Right lung (tissue), 10 donors: ENCODE measurements at places on chromosomes 12 and 14. TPM values are rescaled to one million over a fixed set of nuclear protein-coding genes. Genes with fewer than 3 reads are reported as not detected.

The ZC2HC1C gene
- polyA plus RNA-seq: 3.1 TPM

The DPPA3 gene
- polyA plus RNA-seq: not detected

The STON2 gene
- 13.6 TPM for polyA plus RNA-seq

- no peak for DNase-seq
Observed at GRCh38 chr12:26919216-26919555, 18.6 kb downstream of the INTS13 start.

DNA sequence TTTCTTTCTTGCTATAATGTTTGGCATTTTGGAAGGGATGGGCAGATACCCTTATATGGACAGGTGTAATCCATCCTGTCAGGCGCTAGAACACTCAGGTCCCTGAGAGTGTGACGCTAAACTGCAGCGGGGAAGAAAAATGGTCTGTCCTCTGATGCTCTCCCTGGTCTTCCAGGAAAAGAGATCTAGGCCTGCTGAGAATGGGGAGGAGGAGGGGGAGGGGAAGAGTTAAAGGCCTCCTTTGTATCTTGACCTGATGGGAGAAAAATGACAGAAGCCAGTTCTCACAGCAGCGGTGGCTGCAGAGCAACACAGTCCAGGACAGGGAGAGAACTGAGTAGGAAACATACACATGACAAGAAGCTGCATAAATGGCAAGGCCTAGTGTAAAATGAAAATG, 61.1 kb downstream of the RPS6KA5 start:
- no peak for DNase-seq

- DNase-seq: no peak
Observed at GRCh38 chr12:10223208-10223607, 10.5 kb downstream of the GABARAPL1 start.
